8988T (cell line): ENCODE measurements at places on chromosomes 2 and 18.

- DNase-seq = no peak
Observed at GRCh38 chr2:186460465-186460864, 25.6 kb upstream of the ZC3H15 start.

DNA sequence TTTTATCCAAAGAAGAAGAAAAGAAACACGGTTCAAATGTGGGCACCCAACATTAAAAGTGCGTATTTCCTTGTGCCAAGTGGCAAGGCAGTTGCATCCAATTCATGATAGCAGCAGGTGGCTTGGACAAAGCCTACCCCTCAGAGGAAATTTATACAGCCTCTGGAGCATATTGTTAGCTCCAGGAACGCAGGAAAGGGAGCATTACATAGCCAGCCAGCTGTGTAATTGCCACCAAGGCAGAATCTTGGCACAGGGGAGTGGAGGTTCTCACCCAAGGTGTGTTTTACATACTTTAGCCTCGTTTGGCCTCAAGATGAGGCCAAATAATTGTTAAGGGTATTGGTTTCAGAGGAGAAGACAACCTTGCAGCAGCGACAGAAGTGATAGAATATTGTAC, 526.9 kb downstream of the TMEM182 start:
- no peak for DNase-seq

DNA sequence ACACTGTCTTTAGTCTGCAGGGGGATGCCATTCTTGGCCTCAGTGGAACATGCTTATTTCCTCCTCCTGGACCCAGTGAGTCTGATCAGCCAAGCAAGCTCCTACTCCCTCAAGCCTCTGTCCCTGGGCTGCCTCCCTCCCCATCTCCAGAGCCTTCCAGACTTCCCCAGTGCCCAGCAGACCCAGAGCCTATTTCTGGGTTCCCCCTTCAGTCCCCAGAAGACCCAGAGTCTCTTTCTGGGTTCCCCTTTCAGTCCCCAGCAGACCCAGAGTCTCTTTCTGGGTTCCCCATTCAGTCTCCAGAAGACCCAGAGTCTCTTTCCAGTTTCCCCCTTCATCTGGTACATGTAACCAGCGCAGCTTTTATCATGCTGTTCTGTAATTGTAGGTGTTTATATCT, 17.0 kb upstream of the PKDCC start:
- DNase-seq = no peak

- no peak for DNase-seq
Observed at GRCh38 chr2:134133622-134134312, 120.1 kb upstream of the MGAT5 start.

DNA sequence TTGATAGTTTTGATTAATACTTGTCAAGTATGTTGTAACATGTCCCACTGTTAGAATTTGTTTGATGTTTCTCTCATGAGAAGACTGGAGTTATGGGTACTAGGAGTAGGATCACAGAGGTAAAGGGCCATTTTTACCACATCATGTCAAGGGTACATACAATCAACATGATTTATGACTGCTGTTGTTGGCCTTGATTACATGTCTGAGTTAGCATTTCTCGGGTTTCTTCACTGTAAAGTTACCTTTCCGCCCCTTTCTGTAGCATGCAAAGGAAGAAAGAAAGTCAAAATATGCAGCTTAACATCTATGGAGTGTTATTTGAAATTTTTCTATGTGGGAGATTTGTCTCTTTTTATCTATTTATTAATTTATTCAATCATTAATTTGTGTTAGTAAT, 1456.4 kb downstream of the SUCLG1 start:
- DNase-seq = no peak

GRCh38 chr2:31558401-31559295, 22.1 kb downstream of the SRD5A2 start:
- DNase-seq = no peak

- no peak for DNase-seq
Observed at GRCh38 chr2:24620936-24621335, 129.9 kb downstream of the NCOA1 start.

GRCh38 chr2:26666671-26667070, 25.5 kb upstream of the CIB4 start:
- no peak for DNase-seq

DNA sequence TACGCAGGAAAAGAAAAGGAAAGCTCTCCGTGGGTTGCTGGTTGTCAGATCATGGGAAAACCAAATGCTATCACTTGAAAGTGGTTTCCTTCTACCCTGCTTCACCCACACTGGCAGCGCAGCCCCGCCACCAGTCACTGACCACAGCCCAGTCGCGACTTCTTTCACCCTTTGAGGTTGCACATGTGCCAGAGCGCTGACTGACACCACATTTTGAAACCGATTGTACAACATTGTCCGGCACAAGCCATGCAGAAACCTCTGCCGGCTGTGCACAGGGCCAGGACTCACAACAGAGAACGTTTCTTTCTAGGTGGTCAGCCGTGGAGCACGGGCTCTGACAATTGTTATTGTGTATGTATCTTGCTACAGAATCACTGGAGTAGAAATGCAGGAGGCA, 827.2 kb upstream of the POU3F3 start:
- no peak for DNase-seq

DNA sequence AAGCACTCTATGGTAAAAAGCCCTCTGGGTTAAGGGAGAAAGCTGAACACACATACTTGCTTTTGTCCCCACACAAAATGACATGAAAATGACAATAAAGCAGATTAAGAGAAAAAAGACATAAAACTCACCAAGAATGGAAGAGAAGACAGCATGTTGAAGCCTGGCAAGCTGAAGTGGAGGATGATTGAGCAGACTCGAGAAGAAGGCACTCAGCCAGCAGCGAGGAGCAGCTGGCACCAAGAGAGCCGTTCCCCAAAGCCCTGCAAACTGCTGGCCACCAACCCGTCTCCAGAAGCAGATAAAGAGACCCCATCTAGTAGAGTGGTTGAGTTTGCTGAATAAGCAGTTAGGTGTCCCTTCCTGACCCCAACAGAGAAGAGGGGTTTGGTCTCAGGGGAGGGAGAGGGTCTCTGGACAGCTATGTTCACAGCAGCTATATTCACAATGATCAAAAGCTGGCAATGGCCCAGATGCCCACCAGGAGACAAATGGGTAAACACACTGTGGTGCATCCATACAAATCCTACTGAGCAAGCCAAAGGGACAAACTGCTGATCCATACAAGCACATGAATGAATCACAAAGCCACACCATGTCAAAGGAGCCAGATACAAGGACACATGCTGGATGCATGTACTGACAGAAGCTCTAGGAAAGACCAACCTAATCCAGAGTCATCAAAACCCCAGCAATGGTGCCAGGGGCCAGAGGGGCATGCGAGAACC, 36.9 kb downstream of the FAM168B start:
- DNase-seq = no peak
